Stimulated activated CD4-positive, alpha-beta T cell treated with anti-CD3 and anti-CD28 coated beads, Interleukin-1b, Interleukin-23, amount 100 ng/mL, for 4 hours (primary cell): ENCODE measurements at places on chromosomes 3 and 15.

- no peak for DNase-seq
Observed at GRCh38 chr15:49154799-49155109, 645 bp downstream of the COPS2 start.

DNA sequence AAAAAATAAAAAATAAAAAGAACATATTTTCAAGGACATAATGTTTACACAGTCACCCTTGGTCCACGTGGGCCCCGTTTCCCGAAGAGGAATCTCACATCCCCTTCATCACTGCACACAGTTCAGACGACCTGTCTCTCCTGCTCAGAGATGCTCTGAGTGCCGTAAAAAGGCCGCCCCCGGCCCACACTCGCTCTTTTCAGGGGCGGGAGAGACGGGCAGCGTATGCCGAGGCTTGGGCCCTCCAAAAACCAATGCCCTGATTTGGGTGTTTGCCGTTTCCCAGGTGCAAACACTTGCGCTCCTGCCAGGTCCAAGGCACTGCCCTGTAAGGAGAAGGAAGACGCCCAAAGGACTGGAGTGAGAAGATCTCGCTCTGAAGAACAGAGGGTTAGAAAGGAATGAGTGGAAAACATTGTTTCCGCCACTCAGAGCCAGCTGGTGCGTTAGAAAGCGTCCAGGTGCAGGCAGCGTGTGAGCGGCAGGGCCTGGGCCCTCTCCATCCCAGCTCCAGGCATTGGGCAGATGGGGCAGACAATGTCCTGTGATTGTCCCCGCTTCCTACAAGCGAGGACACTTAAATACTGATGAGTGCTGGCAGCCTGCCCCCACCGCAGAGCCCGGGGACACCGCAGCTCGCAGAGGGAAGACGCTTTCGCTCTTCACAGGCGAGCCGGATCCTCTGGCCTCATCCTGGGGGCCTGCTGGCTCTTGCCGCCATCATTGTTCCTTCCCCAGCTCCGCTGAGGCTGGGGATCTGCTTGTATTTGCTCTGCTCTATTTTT is 53.2 kb downstream of the NIPA2 start:
- DNase-seq: no peak

DNA sequence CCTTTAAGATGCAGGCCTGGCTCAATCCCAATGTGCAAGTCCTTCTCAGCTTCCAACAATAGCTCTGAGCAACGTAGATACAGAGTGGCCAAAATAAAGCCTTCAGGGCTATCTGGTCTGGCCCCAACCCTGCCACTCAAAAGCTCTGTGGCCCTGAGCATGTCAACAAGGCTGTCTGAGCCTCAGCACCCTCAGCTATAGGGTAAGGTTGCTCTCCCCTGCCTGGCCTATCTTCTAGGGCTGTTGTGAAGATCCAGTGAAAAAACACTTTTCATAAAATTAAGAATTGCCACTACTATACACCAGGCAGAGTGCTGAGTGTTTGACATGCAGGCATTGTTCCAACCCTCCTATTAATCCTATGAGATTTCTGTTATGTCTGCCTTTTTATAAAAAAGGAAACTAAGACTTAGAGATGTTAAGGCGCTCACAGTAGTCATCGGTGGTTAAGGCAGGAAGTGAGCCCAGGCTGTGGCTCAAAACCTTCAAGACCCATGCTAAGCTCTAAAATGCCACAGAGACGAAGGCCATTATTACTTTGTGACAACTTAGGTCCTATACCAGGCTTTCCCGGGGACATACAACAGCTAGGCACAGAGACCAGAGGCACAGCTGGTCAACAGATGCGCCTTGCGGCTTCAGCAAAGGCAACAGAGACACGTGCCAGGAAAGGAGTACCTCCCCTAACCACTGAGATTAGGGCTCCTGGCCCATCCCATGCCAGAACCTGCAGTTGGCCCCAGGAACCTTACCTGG is 5.1 kb downstream of the POLG start:
- DNase-seq: no peak

DNA sequence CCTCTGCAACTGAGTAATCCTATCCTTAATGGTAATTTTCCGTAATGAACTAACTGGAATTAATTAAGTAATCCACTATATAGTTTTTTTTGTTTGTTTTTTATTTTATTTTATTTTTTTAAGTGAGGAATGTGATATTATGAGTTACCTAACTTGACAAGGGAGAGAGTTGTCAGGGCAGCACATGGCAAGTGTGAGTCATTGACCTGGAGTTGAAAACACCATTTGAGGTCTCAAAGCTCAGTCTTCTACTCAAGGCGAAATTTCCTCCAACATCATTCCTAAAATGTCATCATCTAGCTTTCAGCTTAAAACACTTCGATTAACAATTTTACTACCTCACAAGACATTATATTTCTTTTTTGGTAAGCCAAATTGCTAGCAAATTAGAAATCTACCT is 87.8 kb downstream of the NECTIN3 start:
- no peak for DNase-seq

- no peak for DNase-seq
Observed at GRCh38 chr3:185473290-185473815, 25.5 kb downstream of the TMEM41A start.

- DNase-seq: no peak
Observed at GRCh38 chr15:51483985-51484384, 138.6 kb downstream of the DMXL2 start.

- DNase-seq: no peak
Observed at GRCh38 chr3:32340039-32340438, 51.6 kb upstream of the CMTM7 start.

GRCh38 chr3:96813134-96813819 is 1.1 kb upstream of the EPHA6 start:
- peak; percentile 32 for DNase-seq

- no peak for DNase-seq
Observed at GRCh38 chr15:75230551-75231371, 27.4 kb upstream of the GOLGA6C start.

- DNase-seq: no peak
Observed at GRCh38 chr15:74642348-74642733, 26.7 kb downstream of the CLK3 start.

DNA sequence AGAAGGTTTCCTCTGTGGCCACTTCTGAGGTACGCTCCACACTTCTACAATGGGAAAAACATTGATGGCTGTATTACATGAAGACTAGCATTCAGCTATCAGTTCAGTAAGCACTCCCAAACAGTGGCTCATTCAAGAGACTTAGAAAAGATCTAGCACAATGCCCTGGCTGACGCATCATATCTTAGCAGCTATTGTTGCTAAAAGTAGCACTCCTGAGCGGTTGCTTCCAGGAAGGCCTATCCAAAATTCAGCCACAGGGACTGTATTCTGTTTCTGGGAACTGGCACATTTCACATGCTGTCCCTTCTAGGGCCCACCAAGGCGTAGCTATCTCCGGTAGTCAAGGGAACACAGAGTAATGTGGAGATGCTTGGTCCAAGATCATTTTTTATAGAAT is 21.2 kb upstream of the SPRED1 start:
- DNase-seq: no peak

DNA sequence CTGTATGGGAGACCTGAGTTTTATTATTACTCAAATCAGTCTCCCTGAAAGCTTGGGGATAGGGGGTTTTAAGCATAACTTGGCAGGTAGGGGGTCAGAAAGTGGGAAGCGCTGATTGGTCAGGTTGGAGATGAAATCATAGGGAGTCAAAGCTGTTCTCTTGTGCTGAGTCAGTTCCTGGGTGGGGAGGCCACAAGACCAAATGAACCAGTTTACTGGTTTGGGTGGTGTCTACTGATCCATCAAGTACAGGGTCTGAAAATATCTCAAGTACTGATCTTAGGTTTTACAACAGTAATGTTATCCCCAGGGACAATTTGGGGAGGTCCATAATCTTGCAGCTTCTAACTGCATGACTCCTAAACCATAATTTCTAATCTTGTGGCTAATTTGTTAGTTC is 17.8 kb upstream of the IQCF6 start:
- DNase-seq: no peak

DNA sequence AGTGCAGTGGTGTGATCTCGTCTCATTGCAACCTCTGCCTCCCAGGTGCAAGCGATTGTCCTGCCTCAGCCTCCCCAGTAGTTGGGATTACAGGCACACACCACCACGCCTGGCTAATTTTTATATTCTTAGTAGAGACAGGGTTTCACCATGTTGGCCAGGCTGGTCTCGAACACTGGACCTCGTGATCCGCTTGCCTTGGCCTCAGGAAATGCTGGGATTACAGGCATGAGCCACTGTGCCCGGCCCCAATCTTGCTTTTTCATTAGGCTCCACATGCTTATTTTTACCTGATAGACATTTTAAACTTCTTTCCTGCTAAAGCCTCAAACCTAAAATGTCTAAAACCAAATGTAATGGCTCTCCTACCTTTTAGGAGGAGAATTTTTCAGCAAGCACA is 817.0 kb upstream of the NECTIN3 start:
- DNase-seq: no peak

DNA sequence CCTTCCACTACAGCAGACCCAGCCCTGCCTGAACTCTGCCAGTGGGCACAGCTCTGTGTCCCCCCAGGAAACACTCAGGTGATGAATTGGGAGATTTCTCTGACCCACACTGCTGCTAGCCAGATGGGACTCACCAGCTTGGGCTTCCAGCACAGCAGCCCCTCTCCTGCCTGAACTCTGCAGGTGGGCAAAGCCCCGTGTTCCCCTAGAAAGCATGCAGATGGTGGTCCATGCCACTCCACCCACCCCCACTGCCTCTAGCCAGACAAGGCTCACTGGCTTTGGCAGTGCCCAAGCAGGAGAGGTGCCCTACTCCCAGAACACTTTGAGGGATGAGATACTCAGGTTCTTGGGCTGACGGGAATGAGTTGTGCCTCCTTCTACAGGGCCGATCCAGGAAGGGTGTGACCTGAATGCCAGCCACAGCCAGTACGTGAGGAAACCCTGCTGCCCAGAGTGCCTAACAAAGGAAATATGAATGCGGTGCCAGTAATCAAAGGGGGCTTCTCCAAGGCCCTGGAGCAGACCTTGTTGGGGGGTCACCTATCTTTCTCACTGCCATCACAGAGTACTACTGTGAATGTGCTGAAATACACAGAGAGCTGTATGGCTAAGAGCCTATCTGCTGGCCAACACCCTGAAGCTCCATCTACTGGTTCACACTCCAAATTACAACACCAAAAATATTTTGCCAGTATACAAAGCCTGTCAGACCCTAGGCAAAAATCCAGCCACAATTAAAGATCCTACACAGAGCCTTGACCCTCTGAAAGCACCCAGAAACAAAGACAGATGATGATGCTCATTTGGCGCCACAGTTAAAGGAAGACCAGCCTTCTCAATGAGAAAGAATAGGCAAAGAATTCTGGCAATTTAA is 61.9 kb downstream of the BTLA start:
- no peak for DNase-seq

GRCh38 chr15:75452364-75452864 is 924 bp upstream of the SIN3A start:
- peak; percentile 57 for DNase-seq
